ENCODE measurements at places on chromosomes 16 and 17.

DNA sequence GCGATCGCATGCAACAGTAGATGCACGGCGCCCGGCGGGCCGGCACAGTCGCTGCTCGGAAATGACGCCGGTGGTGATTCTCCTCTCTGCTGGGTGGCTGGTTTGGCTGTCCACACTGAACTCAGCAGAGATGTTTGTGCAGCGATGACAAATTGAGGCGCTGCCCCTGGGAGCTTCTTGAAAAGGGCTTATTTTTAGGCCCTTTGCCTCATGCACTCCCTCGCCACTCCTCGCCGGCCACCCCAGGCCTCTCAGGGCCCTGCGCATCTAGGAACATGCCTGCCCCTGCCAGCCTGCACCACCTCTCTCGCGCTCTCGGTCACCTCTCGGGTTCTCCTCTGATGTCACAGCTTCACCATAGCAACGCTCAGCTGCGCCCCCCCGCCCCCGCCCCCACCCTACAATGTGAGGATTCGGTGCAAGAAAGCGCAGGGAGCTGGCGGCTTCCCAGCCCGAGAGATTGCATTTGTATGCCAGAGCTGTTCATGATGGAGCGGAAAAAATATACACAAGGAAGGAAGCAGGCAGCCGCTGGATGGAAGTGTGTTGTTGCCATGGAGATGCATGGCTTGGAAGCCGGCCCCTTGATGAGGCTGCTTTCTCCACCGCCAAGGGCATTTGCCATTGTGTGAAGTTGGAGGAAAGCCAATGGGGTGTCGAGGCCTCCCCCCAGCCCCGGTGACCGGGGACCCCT lies 81.3 kb upstream of the PLCG2 start:
- DNase-seq, result peak; percentile 55

DNA sequence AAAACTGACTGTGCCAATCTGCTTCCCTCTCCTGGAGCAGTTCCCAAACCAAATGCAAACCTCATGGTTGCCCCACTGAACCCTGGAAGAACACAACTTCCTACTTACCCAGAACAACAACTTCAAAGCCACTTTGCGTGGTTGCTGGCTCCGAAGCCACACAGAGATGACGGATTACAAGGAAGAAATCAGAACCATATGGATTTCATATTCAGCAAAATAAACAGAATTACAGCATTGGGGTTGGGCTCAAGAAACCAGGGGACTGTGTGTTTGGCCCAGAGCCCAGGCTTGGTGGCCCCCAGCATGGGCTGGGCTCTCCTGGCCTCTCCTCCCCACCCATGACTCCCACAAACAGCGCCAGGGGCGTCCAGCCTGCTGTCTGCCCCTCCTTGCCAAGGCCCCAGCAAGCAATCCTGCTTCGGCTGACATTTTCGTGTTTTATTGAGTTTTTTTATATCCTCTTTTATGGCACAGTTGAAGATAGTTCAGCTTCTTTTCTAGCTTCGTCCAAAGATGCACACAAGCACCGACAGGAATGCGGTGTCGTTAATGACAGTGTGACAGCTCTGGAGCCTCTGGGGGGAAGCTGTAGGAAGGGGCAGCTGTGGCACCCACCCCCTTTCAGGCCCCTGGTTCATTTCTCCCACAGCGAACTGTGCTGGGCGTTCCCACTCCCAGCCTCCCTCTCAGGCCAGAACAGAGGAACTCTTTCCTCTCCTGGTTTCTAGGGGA lies 137.1 kb downstream of the GAS7 start:
- no peak for DNase-seq

GRCh38 chr16:27408012-27408601 lies 6.1 kb downstream of the IL21R start:
- DNase-seq, result no peak

- DNase-seq, result no peak
These were observed 147.7 kb downstream of the SKAP1 start for GRCh38 chr17:48282303-48282702.

DNA sequence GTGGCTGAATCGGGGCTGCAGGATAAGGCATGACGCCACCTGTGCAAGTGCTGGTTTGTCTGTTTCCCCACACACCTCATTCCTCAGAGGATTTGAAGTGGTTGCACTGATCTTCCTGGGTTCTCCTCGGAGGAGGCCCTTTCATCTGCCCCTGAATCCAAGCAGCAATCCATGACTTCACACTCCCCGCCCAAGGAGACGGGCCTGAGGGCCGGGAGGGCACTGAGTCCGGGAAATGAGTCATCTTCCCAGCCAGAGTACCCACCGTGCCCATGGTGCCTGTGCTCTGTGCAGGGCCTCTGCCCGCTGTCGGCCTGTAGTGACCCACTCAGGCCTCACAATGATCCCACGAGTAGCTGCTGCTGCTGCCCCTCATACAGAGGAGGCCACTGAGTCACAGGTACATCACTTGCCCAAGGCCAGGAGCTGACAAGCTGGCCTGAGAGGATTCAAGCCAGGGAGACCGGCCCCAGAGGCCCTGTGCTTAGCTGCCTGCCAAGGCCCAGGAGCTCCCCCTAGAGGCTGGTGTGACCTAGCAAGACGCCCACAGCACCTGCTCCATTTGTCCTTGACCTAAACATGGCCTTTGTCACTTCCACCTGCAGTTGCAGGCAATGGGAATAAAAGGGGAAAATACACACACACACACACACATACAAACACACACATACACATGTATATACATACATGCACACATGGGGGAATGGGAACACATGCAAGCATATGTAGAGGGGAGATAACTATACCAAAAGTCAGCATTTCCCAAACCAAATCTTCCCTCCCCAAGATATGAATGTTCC lies 240.0 kb downstream of the C16orf95 start:
- DNase-seq, result peak; percentile 62

DNA sequence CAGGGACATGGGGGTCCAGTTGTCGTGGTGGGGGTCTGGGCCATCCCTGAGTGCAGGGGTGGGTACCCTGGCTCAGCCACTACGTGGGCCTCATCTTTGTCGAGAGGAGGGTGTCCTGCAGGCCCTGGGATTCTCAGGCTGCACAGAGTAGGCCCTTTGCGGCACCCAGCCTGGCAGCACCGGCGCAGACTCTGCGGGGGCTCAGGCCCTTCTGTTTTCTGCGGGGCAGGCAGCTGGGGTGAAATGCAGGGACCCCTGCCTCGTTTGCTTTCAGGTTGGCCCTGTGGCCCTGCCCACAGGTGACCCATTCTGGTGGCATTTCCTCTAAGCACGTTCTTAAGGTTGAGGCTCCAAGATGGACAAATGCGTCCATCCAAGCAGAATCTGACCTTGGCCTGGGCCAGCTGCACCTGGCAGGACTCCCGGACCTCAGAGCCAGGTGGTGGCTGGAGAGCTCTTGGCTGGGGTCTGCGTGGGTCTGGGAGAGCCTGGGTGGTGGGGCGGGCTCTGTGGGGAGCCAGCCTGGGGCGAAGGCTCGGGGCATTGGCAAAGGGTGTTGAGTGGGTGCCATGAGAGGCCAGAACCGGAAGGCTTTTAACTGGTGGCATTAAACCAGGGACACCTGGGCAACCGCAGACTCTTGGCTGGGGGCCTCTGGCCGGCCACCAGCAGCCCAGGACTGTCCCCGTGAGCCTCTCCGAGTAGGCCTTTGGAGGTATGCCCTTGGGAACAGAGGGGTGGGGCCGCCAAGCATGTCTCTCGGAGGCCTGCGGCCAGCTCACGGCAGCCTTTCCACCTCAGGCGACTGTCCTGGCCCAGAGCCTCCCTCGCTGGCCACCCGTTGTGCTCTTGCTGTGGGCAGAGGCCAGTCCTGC lies 16.9 kb downstream of the PRSS27 start:
- DNase-seq, result peak; percentile 62

Measured in right lobe of liver (tissue), 6 donors.